ENCODE measurements at places on chromosomes 12 and 14.

DNA sequence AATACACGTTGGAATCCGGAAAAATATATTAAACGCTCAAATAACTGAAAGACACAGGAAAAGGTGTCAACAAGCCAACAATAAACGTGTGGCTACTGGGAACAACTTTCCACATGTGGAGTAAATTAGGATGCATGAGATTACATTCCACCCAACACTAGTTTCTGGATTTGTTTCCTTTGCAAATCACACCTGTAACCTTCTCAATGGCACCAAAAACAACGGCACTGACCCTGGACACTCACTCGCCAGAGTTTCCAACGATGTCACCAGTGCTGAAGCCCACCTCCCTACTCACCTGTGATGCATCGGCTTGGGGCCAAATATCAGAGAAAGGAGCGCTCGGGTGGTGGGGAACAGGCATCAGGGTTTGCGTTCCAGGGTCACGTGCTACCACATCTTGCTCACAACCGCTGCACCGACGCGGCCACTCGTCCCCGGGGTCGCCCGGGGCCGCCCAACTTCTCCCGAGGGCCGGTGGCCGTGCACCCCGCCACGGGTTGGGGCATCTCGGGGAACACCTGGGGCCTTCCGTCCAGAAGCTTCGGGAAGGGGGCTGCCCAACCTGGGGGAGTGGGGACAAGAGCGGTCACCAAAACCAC is 629 bp downstream of the PRDM4 start:
- peak; percentile 20 for DNase-seq

DNA sequence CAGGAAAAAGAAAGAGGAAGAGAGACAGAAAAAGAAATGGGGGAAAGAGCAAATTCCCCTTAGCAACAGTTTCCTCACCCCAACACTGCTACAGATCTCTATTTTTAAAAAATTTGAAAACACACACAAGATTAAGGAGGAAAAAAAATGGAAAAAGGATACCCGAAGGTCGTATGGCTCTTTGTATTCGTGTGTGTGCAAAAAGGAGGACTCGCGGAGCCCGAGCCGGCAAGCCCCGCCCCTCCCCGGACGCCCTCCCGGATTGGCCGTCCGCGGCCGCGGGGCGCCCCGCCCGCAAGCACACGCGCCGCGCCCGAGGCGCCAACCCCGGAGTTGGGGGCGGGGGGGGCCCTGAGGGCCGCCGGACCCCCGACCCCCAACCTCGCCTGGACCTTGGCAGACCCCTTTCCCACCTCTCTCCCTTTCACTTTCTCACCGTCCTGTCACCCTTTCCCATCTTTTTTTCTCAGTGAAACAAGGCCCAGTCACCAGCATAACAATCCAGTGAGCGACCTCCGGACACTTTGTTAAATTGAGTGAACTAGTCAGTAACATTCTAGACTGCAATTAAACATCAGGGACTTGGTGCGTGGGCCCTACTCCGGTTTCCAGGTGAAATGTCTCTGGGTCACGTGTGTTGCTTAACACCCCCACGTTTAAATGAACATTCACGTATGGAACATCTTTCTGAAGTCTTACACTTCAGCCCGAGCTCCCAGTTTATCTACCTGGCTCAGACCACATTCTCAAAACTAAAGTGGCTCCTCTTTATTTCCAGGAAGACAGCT is at the start of gene C14orf93:
Gene C14orf93 (minus strand): TSS at position 205 of the 788 bp plus-strand sequence. CDS start 11,120 bp downstream, outside the sequence.
- DNase-seq = peak; percentile 73

DNA sequence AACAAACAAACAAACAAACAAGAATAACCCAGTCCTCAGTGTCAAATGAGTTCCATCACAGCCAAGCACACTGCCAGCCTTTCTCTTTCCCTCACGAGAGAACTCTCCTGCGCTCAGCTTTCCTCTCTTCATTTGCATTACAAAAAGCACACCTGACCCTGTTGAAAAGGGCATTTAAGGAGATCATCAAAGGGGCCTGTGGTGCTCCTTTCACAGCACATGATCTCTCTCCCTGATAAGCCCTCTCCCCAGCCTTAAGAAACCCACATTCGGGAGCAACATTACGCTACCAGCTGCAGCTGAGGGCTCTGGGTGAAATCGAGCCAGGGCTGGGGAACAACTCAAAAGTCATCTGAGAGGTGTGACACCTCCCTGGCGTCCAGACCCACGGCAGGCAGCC is 165.6 kb upstream of the TMCC3 start:
- no peak for DNase-seq

DNA sequence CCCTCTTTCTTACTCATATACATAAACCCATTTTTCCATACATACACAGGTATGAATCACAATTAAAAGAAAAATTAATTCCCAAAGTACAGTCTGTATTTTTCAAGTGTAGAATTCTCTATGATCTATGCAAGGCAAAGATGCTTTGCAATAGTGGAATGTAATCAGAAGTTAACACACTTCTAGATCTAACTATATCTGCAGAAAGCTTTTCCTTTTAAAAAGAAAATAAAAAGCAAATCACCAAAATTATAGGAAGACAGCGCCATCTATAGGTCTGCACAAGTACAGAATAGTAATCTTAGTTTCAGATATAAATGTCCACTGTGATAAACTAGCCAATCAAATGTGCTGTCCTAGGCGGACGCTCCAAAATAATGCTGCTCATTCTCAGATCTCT is 22.0 kb downstream of the SLC25A21 start:
- peak; percentile 30 for DNase-seq

DNA sequence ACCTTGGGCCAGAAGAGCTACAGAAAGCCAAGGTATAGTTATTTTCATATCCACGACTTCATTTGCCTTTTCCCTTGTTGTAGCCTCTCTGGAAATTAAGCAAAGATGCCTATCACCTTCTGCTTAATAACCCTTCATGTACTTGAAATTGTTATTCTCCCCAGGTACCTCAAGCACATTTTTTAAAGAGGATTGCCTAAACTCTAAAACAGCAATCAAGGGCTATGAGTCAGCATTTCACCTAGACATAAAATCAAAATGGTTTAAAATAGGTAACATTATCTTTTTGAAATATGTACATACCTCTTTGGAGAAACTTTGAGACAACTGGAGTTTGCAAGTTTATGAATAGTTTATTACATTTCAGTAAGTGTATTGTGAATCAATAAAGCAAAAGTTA is 11.6 kb downstream of the DTD2 start:
- DNase-seq = no peak

DNA sequence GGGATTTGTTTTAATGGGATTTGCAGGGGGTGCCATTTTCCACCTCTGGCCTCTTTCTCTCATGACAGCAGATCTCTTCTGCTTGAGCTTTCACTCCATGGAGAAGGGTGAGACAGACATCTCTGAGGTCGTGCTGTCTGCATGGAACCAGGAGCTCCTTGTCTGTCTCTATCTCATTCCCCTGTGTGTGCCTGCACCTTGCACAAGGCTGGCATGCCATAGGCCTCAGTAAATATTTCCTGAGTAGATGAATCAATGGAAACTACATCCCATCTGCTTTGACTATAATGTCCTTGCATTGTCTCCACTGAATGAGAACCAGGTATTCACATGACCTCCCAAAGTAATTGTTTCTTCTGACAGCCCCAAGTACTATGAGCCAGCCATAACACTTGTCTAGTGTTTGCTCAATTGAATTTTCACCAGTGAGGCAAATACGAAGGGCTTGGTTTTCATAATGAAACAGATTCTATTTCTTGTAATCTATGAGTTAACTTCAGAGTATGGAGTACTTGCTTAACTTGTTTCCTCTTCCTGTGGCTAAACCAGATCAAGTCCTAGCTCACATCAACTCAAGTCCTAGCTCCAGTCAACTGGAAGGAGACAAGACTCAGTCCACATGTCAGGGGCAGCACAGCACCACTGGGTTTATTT is 32.3 kb downstream of the KCNK13 start:
- DNase-seq = peak; percentile 62

- DNase-seq = no peak
Observed at GRCh38 chr12:2298556-2299200, 245.9 kb downstream of the CACNA1C start.

GRCh38 chr12:122865268-122866231 is 30.3 kb downstream of the HIP1R start:
- peak; percentile 8 for DNase-seq

DNA sequence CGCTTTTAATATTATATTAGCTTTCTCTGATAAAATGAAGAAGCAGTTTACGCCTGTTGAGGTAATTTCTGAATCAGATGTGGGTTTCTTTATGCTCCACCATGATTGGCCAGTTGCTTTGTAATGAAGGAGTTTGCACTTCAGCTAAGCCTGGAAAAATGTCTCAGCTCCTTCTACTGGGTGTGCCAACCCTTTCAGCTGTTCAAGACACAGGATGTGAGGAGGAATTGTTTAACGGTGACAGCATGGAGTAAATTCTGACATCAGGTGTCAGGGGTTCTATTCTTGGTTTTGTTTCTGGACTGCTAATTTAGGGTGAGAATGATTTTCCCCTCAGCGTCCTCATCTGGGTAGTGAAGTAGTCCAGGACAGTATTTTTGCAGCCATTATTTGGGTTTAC is 43.5 kb downstream of the FLRT2 start:
- no peak for DNase-seq

- DNase-seq = no peak
Observed at GRCh38 chr12:111274777-111275176, 94.1 kb downstream of the PHETA1 start.

DNA sequence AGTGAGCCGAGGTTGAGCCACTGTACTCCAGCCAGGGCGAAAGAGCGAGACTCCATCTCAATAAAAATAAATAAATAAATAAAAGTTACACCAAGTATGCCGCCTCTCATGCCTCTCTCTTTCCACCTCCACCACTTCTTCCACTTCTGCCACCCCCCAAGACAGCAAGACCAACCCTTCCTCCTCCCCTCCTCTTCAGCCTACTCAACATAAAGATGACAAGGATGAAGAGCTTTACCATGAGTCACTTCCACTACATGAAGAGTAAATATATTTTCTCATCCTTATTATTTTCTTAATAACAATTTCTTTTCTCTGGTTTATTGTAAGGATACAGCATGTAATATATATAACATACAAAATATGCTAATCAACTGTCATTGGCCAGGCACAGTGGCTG is 3.6 kb upstream of the TMED2 start:
- no peak for DNase-seq

- DNase-seq = no peak
Observed at GRCh38 chr14:51609955-51610283, 41.8 kb upstream of the FRMD6 start.

DNA sequence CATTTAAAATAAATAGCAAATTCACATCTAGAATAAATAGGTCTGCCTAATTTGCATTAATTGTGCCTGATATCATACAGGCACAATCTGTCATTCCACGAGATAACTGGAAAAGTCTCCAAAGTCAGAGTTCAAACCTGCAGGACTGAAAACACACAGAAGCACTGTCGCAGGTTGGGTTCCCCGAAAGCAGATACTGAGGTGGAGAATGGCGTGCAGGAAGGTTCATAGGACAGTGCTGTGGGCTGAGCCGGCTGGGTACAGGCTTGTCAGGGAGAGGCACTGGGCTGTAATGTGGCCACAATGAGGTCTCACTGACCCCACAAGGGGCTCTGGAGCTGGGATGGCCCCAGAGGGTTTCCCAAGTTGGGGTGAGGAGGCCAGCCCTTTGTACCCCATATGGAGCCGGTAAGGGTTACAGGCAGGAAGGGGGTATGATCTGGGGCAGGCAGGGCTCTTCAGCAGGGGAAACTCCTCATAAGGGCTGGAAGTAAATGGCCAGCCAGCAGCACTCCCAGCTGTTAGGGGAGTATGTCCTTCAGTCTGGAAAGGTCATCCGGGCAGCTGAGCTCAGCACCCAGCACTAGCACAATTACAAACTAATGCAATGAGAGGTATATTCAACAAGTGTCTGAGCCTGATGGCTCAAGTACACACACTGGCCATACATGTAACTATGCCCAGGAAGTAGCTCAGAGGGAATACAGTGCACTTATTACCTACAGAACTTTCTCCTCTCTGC is 68.5 kb downstream of the NT5DC3 start:
- DNase-seq = no peak

DNA sequence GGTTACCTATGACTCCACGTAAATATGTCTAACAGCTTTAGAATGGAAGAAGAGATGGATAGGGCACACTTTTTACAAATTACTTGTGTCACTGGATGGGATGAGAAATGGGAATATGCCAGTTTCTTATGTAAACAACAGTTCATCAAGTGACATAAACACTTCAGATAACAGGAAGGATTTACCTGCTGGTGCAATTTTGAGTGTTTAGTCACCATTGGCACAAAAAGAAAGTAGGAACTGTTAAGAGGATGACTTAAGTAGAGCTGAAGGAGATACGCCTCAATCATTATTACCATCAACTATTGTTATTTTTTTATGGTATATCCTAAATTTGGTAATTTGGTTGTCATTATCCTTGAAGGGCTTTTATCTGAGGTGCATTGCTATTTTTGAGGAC is 83.2 kb downstream of the RMST start:
- no peak for DNase-seq

- DNase-seq = no peak
Observed at GRCh38 chr12:117484901-117485300, 123.5 kb upstream of the NOS1 start.

- DNase-seq = no peak
Observed at GRCh38 chr12:68290126-68290525, 36.7 kb upstream of the IL22 start.

GRCh38 chr12:82835217-82835616 is 148.5 kb downstream of the TMTC2 start:
- no peak for DNase-seq

GRCh38 chr14:67411820-67412421 is at the start of gene PLEK2:
TSS of gene PLEK2 (minus strand) at chr14:67412165. CDS start at chr14:67412059, 106 bp downstream.
- DNase-seq = peak; percentile 31

- peak; percentile 63 for DNase-seq
Observed at GRCh38 chr12:92639017-92639416, 63.8 kb upstream of the PLEKHG7 start.
